ENCODE measurements at places on chromosomes 7 and 10.

DNA sequence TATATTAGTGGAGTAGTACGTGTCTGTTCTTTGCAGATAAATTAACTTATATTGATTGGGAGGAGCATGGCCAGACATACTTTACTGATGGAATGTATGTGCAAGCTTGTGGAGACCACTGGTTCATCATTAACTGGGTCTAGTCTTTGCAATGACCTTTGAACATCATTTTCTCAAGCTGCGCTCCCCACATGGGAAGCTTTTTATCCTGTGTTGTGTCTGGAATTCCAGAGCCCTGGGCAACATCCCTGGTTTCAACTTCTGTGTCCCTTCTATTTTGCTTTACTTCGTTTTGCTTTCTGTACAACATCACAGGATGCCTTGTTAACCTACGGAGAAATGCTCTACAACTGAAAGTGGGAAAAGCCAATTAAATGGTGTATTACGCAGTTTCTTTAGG, 38.3 kb downstream of the MACROH2A2 start:
- DNase-seq, result no peak

GRCh38 chr7:1533255-1533546, 2.7 kb downstream of the MAFK start:
- DNase-seq, result no peak

GRCh38 chr10:129136074-129136473, 331.0 kb upstream of the MGMT start:
- no peak for DNase-seq

DNA sequence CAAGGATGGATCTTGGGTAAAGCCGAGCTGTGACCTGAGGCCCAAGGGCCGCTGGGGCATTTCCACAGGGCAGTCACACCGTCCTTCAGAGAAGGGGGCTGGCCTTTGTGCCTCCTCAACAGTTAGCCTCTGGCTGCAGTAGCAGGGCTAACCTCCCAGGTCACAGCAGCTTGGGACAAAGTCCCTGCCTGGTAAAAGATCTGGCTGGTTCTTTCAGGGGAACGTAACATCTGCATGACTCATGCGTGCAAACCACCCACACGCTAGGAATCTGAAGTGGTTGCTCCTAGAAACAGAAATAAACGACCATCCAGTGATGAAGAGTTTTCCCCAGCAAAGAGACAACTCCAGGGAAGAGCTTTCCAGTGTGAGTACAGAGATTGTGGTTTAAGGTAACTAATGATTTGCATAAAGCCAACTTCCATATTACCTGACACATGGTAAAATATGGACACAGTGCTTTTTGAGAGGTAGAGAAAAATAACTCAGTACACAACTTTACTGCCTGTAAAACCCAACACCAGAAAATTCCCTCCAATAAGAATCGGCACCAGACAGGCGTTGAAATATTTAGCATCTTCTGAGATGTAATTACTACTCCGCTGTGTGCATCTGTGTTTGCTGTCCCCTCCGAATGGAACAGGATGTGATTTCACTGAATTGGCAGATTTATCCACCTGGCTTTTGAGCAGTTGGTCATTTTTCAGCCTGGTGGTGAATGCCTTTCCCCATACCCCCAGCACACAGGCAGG, 84.9 kb upstream of the ADRB1 start:
- peak; percentile 72 for DNase-seq

DNA sequence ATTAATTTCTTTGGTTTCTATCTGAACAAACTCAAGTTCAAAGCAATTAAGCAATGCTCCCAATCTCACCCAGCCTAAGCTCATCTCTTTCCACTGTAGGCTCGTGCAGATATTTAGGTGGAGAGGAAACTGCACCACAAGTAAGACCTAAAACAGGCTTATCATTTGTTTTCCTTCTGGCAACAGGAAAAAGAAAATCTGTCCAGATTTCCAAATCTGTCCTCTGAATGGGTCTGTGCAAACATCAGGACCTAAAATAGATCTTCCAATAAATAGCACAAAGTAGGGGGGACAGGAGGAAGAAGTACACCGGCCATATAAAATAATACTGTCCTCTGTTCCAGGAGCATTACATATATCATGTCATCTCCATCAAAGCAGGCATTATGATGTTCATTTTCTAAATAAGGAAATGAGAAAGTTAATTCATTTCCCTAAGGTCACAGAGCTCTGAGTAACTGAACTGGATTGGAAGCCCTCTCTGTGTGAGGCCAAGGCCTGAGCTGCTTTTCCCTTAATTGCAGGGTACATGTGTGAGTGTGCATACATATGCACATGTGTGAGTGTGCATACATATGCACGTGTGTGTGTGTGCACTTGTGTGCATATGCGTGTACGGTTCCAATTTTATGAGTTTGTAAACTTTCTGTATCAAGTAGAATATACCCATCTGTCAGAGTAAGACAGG, 92.8 kb upstream of the PARD3 start:
- no peak for DNase-seq

DNA sequence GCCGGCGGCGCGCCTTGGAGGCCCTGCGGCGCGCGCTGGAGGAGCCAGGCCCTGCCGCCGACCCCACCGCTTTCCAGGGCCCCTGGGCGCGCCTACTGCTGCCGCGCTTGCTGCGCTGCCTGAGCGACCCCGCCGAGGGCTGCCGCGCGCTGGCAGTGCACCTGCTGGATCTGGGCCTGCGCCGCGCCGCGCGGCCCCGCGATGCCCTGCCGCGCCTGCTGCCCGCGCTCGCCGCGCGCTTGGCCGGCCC, 280 bp downstream of the DNAAF5 start:
- no peak for DNase-seq

GRCh38 chr10:1548596-1548995, 188.7 kb downstream of the ADARB2 start:
- no peak for DNase-seq

DNA sequence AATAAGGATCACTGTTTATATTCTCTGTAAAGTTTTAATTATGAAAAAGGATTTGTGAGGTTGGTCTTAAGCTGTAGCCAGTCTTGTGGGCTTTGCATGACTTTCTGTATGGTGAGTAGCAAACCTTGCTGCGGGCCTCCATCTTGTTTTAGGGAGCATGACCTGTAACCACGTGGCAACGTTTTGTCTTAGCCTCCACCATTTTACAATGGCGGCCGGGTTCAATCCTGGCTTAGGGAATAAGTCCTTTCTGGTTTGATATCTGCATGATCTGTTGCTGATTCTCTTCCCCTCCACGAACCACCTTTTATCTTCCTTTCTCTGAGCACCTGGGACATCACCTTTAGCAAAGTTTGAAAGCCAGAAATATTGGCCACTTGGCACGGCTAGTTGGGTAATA, 32.5 kb upstream of the OPTN start:
- no peak for DNase-seq

- DNase-seq, result no peak
These were observed 54.3 kb downstream of the PRKAG2 start for GRCh38 chr7:151822541-151823181.

GRCh38 chr10:16292366-16292765, 144.4 kb upstream of the PTER start:
- no peak for DNase-seq

- DNase-seq, result peak; percentile 61
These were observed 198.2 kb downstream of the MLLT10 start for GRCh38 chr10:21732067-21732772.

- no peak for DNase-seq
These were observed 140.8 kb upstream of the NFE2L3 start for GRCh38 chr7:26011039-26011696.

DNA sequence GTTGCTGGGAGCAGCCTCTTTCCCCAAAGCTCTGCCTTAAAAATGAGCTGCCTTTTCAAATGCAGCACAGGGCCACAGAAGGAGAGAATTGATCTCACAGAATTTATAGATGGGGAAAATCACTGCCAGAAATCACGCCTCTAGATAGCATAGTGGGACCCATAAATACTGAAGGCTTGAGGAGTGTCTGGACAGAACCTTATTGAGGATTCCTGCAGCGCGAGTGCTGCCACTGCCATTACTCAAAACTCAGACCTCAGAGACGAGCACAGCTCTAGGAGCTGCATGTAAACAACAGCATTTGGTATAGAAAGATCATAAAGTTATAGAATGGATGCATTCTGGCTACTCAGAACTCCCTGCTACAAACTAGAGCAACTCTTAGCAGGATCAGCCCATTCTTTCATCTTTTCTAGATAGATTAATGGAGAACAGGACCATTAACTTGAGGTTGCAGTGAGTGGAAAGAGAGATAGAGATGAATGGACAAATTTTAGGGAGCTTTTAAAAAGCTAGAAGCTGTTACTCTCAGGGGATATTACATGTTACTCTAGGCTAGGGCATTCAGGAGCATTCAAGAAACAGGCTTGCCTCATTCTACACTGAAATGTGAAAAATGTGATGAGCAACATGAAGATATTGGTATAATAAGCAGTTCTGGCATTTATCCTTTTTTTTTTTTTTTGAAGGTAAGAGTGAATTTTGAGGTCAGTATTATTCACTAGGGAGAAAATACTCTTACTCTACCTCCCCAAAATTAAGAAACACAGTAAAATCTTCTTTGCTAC, 267.2 kb upstream of the SLC26A5 start:
- no peak for DNase-seq

GRCh38 chr7:87100326-87100725, 40.9 kb upstream of the ELAPOR2 start:
- DNase-seq, result no peak
